ENCODE measurements at places on chromosomes 7 and 10.

DNA sequence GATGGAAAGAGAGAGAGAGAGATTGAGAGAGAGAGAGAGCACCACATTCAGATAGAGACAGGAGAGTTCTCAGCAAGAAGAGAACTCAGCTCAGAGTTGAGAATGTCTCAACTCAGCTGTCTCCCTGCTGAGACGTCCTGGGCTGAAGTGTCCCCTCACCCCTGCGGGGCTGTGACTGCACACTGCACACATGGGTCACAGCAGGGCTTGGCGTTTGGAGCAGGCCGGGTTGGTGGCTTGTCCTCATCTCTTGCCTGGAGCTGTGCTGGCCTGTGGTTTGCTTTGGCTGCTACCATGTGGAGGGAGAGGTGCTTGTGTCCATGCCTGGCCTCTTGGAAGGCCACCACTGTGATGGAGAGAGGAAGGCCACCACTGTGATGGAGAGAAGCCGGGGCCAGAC lies 167.9 kb downstream of the RNF216 start:
- no peak for DNase-seq

GRCh38 chr7:132584796-132585494 lies 8.7 kb upstream of the PLXNA4 start:
- DNase-seq, result no peak

DNA sequence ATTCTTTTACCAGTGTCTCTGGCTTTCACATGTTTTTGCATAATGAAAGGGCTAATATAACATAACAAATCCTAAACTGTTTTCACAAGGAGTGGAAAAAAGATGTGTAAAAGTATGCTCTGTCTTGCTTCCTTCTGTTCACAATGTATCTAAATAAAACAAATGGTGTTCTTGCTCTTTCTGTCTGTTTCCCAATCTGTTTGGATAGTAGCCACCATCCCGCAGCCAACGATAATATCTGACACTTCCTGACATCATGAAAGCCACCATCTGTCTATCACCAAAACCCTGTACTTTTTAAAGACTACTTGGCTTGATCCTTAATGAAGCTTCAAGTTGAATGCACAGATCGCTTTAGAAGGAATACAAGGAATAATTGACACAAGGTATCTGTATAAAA lies 246.2 kb downstream of the ETV1 start:
- DNase-seq, result no peak

GRCh38 chr7:42162560-42163325 lies 74.3 kb downstream of the GLI3 start:
- no peak for DNase-seq

DNA sequence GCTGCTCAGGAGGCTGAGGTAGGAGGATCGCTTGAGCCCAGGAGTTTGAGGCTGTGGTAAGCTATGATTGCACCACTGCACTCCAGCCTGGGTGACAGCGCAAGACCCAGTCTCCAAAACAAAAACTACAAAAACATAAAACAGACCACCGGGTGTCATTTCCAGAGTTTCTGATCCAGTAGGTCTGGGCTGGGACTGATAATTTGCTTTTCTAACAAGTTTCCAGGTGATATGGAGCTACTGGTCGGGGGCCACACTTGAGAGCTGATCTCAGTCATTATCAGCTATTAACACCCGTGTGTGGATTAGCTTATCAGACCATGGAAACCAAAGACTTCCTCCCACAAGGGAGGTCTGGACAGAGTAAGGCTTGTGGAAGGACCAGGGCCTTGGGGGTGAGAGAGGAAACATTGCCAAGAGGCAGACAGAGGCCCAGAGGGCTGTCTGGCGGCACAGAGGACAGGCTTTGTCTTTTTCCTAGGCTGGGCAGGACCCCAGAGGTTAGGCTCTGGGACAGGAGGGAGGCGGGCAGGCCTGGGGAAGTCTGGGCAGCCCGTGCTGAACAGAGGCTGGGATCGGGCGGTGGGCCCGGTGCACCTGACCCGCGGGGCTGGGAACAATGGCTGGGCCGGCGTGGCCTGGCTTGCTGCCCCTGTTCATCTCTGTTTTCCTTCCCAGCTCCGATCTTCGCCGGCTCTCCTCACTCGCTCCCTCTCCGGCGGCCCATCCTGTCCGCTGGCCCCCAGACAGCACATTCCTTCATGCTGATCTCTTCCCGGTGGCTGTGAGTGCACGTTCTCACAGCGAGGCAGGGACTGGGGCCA lies 25.2 kb downstream of the TMEM270 start:
- no peak for DNase-seq

DNA sequence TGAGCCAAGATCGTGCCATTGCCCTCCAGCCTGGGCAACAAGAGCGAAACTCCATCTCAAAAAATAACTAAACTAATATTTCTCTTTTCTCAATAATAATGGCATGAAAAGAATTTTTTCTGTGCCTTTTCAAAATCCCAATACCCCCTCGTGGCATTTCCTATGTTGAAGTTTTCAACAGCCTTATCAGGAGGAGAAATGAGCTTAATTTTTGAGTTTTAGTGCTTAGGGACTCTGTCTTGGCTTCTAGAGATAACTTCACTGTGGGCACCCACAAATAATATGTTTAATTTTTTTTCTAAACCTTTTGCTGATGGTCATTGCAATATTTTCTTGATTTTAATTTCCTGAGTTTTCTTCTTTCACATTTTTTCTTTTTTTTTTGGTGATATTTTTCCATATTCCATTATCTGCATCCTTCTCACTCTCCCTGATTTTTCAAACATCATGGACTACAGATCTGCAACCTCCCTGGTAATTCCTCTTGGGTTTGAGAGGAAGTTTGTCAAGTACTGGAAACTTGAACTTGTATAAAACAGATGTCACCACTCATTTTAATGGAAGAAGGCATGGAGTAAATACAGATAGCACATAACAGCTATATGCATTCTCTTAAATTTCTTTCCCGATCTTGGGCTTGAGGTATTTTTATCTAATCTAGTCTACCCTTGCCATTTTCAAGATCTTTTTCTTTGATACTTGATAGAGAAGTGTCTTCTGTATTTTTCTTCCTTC lies 84.0 kb downstream of the KAT6B start:
- no peak for DNase-seq

GRCh38 chr7:18393465-18394118 lies 102.0 kb upstream of the HDAC9 start:
- no peak for DNase-seq

- DNase-seq, result no peak
Measured at GRCh38 chr10:132036887-132037675, 28.7 kb upstream of the JAKMIP3 start.

DNA sequence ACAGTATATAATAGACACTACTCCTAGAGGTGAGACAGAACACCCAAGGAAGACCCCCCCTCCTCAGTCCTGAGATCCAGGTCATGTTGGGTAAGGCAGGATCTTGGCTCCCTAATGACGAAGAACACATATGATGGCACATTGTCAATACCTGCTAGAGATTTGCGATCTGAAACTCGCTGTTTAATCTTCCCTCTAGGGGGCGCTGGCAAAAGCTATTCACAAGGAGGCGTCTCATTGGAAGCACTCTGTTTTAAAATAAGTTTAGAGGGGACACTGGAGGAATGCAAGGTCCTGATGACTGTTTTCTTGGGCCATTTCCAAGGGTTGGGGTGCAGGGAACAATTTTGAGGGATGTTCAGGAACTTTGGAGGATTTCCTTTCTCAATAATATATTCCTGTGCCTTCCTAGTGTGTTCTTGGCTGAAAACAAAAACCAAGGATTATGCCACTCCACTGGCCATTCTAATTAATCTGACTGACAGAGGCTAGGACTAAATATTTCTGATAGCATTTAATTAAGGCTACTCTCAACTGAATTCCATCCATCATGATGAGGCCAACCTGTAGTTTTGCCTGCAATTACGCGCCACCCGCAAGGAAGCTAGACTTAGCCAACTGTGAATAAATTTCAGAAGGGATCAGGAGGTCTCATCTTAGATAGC lies 1013.8 kb upstream of the MBL2 start:
- no peak for DNase-seq

GRCh38 chr7:83611776-83612175 lies 37.2 kb downstream of the SEMA3E start:
- no peak for DNase-seq

Data from activated T-cell treated with anti-CD3 and anti-CD28 coated beads for 4 hours (primary cell).